ENCODE measurements at places on chromosomes 2 and 18.

DNA sequence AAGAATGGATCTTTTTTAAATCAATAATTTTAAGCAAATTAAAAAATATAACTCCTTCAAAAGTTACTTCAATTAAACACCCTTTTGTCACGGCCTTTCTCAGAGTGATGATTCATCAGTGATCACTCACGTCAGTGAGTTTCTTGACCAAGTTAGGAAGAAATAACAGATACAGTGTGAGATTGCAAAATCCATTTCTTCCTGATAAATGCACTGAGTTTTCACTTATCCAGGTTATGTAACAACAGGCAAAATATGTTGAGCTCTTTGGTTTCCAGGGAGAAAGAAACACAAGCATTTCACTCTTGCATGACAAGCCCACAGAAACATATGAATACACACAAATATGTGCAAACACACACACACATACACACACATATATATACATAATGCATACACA, 195.9 kb upstream of the CYRIA start:
- DNase-seq = no peak

DNA sequence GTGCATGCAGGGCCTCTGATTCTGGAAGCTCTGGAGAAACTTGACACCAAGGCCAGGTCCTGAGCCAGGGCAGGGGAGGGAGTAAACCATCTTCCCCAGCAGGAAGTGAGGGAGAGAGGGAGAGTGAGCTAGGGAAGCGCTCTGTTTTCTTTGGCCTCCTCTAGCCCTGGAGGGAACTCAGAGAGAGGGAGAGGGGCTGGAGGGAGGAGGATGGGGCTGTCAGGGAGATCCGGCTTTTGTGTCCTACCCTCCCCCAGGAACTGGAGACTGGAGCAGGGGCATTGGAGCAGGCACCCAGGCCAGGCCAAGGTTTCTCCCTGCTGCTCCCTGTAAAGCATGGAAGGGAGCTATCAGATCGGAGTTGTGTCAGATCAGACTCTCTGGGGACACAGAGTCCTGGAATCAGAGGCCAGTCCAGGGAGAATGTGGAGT, 22.7 kb upstream of the PKDCC start:
- DNase-seq = no peak

- DNase-seq = no peak
Observed at GRCh38 chr2:105643405-105644173, 101.1 kb upstream of the NCK2 start.

DNA sequence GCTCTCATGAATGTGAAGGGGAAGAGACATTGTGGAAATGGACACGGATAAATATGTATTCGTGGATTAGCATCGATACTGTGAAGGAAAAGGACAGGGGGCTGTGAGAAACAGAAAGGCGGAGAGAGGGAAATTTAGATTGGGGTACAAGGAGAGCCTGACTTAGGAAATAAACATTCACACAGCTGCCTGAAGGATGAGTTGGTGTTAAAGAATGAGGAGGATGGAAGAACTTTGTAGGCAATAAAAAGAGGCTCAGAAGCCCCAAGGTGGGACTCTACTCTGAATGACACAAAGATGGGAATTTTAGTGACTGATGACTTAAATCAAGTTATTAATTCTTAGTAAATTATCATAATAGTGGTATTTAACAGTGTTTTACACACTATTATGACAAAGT, 10.1 kb downstream of the MYO1B start:
- DNase-seq = no peak

DNA sequence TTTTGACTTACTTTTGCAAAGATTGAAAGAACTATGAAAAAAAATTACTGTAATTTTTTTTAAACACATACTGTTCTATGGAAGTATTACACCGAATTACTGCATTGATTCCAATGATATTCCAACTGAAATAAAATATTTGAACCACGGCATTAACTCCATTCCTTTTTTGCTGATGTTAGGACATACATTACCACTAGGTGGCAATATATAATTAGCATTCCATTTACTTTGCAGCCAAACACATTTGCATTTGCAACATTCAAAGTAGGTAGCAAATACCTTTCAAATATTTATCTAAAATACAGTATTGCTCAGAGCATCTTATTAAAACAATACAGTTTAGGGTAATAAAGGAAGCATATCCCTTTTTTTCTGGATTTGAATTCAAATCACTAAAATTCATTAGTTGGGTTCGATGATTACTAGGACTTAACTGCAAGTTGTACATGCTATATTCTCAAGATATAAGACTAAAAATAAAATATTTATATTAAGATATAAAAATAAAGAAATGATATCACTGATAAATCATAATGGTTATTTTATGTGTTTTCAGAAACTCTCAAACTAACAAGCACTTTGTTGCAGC, 31.3 kb downstream of the LANCL1 start:
- peak; percentile 5 for DNase-seq

DNA sequence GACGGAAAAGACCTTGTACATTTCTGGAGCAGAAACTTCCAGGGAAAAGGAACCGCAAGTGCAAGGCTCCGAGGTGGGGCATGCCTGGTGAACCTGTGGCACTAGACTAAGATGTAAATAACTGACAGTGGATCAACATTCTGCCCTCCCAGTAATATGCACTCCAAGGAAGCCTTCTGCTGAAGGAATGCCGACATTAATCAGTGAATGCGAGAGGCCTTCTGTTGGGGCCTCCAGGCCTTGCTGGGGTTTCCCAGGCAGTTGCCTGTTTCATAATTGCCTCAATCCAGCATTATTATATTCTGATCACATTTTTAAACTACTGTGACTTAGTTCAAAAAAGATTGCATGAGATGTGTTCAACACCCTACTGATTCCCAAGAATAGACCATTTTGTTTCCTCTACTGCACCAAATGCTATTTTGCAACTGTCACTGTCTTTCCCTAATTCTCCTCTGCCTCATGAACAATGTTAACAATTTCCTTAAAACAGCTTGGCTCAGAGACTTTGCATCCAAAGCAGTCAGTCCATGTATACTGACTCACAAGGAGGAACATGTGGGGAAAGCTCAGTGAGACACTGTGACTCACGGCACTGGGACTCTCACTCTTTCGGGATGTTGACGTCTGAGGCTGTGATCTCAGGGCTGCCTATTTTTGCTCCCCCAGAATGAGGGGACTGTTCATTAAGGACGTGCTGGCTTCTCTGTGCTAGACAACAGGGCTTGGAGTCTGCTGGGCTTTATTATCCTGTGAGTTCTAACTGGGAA, 10.5 kb upstream of the DSG2 start:
- no peak for DNase-seq

- DNase-seq = no peak
Observed at GRCh38 chr2:11719230-11719977, 27.0 kb upstream of the LPIN1 start.
